ENCODE measurements at places on chromosomes 3 and 15.

- no peak for DNase-seq
These were observed 99.4 kb downstream of the FLNB start for GRCh38 chr3:58107597-58107996.

DNA sequence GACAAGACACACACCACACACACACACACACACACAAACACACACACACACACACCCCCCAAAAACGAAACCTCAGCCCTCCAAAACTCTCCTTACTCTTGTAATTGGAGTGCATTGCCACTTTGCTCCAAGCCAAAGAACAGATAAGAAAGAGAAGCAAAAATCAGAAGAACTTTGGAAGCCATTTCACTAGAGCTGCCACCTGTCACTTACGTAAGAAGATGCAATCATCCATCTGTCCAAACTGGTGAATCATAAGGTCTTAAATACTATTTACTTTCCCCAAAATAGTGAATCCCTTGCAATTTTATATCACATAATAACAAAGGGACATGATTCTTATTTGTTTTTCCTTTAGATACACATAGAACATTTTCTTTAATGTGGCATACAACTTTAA, 285.4 kb downstream of the ZBTB20 start:
- no peak for DNase-seq

DNA sequence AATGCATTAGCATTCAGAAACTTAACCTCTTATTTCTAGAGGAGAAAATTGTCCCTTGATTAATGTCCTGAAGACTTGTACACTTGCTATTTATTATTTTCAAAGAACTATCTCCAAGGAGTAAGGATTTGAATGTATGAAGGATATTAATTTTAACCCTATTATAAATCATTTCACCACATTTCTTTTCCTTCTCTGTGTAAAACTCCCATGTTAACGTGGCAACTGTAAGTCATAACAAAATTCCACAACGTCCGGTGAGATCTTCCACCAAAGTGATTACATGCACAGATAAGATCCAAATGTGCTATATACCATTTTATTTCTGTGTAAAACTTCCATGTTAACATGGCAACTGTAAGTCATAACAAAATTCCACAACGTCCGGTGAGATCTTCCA, 229.1 kb upstream of the ARHGEF26 start:
- no peak for DNase-seq

DNA sequence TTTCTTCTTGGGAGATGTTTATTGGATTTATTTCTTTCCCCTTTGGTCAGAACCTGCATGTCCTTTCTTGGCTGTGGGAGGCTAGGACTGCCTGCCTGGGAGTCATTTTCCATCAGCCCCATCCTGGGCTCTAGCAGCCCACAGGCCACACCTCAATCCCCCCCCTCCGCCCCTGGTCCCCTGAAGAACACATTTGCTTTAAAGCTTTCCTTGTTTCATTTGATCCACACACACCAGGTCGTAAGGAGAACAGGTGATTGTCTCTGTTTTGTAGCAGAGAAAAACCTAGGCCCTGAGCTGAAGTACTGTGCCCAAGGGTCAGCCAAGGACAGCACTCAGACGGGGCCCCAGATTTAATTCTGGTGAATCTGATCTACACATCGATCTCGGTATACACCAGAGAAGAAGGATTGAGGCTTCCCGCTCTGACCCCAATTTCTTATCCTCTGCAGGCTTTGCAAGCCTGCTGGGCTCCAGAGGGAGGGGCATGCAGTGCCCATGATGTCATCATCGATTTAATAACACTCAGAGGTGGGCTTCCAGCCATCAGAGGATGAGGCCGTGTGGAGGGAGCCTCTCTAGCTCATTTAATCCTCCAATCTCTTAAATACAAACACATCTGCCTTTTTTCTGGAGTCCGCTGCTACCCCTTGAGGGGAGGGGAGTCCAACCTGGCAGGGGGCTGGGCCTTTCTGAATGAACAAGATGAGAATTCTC, 1.7 kb upstream of the CLN6 start:
- no peak for DNase-seq

DNA sequence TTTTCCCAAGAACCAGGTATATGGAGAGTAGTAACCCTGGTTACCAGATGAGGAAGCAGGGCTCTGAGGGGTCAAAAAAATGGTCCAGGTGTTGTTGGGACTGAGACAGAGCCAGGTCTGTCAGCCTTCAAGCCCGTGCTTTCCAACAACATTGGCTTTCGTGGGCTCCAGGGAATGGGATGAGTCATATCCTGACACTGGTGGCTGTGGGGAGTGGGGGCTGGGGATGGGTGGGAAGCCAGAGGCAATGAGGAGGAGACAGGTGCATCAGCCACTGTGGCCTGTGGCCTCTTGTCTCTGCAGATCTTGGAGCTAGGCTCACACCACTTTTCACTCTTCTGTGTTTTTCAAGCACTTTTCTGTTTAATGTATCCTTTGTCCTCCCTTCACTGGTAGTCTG, 38.2 kb downstream of the CORO2B start:
- no peak for DNase-seq

DNA sequence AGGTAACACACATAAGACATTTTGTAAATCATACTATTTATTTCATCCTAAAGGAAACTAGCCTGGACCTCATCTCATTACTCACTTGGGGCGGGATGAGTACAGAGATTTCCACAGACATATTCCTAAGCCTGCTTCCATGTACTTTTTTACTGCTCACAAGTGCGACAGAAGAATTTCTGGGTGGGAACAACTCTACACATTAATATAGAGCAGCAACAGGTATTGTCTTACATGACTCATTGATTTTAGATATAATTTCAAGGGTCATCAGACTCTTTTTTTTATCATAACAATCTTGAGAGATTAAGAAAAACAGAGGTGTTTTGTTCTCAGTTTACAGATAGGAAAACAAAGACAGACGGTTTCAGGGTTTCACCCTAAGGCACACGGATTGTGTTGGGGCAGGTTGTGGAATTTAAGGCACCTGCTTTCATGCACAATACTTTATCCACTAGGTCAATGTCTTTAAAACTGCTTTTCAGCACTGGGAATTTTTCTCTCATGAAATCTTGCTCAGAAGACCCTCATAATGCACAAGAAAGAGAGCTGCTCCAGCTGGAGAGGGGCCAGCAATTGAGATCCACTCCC, 186.7 kb upstream of the CDIN1 start:
- DNase-seq: no peak

DNA sequence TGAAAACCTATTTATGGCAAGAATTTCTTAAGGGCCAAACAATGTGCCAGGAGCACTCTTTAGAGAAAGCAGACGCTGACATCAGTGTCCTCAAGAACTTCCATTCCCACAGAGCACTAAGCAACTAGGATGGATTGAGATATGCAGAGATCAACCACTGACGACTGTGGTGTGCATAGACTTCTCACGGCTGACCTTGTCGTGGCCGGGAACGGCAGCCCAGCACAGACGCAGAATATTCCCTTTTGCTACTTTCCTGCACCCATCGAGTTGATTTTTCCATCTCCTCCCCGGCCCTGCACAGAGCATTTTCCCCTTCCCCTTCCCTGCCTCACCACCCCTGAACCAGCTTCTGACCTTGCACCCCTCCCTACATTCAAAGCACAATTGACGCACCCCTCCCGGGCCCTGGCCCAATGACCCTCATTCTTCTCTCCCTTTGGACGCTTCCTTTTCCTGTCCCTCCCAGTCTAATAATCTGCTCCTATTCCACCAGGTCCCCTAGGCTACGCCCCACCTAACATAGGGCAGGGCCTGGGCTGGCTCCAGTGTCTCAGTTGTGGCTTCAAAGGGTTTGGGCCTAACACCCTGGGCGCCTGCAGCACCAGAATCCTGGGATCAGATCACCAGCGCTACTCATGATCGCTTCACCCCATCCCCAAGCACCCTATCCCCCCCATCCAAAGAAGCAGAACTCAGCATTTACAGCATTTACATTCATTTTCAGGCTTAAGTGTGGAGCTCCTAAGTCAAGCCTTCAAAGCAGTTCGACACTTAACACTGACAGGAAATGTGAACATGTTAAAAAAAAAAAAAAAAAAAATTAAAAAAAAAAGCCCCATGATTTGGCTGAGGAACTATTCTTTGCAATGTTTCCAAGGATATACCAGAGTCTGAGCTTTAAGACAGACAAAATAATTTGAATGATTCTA, 151.2 kb downstream of the FOXP1 start:
- no peak for DNase-seq

GRCh38 chr3:115982108-115982507, 358.8 kb downstream of the GAP43 start:
- no peak for DNase-seq

DNA sequence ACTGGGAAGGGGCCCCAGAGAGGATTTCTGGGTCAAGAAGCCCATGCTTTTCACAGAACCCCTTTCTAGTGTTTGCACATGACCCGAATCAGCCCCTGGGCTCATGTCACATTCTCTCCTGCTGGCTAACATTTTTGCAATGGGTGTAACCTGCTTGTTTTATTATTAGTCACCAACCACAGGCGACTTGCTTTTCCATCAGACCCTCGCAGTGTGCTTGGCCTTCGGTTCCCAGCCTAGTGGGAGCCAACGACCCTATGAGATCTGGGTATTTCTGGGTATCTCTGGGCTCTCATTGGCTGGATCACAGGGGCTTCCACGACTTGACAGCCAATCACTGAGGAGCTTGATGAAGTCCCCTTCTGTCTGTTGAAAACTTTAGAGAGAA, 11.0 kb upstream of the FBLN2 start:
- DNase-seq: peak; percentile 69

DNA sequence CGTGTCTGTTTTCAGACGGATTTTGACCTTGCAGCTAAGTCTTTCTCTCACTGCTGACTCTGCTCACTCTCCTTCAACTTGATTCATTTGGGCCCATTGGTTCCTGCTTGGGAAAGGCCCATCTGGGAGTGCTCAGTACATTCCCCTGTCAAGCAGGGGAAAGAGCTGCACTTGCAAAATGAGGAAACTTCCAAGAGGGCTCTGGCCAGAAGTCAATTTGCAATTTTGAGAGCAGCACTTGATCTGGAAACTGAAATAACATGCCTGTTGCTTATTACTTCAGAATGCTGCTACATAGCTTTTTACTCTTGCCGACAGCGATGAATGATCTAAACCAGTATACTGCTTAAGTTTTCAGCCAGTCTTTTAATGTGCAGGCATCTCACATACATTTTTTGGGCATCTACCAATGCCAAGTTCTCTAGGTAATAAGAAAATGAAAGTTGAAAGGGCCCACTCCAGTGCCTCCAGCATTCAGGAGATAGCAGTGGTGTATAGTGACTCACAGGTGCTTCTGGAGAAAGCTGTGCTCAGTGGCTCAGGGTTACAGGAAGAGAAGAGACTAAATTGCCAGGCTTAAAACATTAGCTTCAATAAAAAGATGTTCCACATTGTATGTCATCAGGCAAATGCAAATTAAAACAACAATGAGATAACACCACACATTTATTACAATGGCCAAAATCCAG, 70.1 kb upstream of the RORA start:
- DNase-seq: no peak

All from HTR-8/SVneo (cell line).